ENCODE measurements at places on chromosomes 3 and 15.
A peak's percentile ranks its signal among the peaks of the same experiment; 100 is the strongest.

GRCh38 chr3:140145528-140145927 lies 210.5 kb downstream of the CLSTN2 start:
- no peak for DNase-seq

- no peak for DNase-seq
Observed at GRCh38 chr3:75042941-75043340, 428.5 kb upstream of the CNTN3 start.

DNA sequence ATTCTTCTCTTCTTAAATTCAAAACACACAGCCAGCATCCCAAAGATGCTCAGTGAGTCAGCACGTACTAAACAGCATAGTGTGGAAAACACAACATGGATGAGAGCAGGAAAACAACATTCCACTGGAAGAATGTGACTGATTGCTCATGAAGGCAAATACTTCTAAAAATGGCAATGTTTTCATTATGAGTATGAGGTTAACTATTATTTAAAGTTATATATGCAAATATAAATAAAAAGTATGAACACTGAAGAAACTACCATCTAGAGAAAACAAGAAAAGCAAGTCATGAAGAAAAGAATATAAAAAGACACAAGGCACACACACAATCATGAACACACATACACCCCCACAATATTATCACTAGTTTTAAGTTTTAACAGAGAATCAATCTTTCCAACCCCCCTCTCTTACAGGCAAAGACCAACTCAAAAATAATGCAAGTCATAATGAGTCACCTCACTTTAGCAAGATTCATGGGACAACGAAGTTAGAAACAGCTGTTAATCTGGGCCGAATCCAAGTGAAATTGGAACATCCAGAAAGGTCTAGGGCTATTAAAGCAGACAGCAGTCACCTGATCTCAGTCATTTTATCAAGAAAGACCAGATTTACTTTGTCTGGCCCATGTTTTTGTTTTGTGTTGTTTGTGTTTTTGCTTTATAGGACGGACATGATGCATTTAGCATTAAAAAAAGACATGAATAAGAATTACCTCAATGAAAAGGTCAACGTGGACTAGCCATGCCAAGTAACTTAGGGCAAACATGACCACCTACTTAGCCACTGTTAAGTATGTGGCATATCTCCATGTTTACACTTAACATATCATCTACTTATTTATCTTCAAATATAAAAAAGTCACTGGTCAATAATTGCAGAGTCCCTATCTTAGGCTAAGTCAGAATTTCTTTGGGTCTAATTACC lies 18.1 kb downstream of the GBE1 start:
- peak; percentile 98 for DNase-seq

GRCh38 chr3:169836078-169836941 lies 23.6 kb upstream of the LRRC34 start:
- DNase-seq = peak; percentile 50

DNA sequence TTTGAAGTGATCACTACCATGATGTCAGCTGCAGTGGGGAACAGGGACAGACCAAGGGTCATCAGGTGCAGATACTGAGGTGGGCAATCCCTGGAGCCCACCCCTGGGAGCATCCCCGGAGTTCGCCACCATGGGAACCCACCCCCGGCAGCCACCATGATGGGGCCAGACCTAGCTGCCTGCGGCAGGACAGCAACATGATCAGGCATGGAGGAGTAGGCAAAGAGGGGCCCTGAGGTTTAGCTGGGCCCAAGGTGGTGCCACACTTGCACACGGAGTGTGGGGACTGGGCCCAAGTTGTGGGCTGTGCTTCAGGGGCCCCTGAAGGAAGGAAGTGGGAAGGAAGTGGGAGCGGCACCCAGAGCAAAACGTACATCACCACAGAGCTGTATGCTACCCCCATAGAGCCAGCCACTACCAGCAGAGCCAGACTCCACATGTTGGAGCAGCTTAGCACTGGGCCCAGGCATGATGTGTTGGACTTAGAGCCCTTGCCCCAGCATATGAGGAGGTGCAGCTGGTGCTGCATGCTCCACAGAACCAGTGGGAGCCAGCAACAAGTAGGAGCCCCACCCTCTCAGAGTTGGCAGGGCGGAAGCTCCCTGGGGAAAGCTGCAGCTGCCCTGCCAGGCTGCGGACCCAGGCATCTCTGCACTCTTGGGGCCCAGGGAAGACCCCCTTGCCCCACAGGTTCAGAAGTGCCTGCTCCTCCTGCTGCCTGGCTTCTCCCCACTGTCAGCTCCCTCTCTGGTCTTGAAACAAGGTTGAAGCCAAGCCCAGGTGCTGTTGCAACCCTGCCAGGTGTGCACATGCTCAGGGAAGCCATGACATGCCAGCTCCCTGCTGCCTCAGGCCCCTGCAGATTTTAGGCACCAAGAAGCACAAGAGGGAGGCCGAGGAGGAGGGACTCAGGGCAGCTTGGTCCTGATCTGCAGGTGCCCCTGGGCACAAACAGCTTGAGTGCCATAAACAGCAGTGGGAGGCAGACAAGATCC lies 515.3 kb downstream of the ZBBX start:
- DNase-seq = no peak

DNA sequence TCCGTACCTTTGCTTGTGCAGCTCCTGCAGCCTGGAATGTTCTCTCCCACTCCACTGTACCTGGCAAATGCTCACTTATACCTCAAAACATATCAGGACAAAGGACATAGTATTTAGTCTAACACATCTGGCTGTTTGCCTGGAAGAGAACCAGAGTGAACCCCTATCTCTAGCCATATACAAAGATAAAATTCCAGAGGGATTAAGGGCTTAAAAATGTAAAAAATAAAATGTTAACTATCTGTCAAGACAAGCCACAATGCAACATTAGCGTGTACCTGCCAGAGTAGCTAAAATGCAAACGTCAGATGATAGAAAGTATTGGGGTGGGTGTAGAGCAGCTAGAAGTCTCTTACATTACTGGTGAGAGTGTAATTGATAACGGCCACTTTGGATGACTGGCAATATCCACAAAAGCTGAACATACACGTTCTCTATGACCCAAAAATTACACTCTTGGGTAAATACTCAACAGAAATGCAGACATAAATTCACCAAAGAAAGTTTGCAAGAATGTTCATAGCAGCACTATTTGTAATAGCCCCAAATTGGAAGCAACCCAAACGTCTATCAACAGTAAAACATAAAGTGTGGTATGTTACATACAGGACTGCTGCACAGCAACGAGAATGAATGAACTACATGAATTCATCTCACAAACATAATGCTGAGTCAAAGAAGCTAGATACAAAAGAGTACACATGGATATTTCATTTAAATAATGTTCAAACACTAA lies 18.2 kb upstream of the ADPGK start:
- DNase-seq = no peak

- DNase-seq = no peak
Observed at GRCh38 chr3:125045194-125045593, 10.6 kb downstream of the HEG1 start.

GRCh38 chr3:66480666-66481065 lies 20.2 kb downstream of the LRIG1 start:
- DNase-seq = peak; percentile 41

DNA sequence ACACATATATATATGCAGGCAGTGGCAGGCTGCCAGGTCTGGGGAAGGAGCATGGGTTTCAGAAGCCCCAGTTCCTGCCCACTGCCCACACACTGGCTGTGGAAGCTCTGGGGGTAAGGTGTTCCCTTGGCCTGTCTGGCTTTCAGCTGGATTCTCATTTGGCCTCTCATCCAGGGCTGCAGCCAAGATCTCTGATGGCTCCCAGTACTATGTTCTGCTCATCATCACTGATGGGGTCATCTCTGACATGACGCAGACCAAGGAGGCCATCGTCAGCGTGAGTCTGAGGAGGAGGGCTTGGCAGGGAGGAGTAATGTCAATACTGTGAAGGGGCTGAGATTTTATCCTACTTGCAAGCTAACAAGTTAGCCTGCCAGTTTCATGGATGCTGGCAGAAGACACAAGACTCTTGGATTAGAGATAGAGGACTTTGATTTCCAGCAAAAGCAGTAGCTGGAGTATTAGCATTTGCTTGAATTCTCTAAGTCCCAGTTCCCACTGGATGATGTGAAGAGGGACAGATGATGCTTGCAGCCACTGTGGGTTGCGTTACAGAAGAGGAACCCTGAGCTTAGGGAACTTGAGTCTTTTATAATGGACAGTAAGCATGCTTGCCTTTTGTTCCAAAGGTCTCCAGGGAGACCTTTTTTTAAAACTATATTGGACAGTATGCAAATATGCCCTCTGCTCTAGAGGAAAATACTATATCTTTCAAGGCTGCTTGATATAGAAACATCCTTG lies 5.6 kb upstream of the BRPF1 start:
- DNase-seq = no peak

- DNase-seq = no peak
Observed at GRCh38 chr15:75599401-75599800, 20.3 kb upstream of the PTPN9 start.

DNA sequence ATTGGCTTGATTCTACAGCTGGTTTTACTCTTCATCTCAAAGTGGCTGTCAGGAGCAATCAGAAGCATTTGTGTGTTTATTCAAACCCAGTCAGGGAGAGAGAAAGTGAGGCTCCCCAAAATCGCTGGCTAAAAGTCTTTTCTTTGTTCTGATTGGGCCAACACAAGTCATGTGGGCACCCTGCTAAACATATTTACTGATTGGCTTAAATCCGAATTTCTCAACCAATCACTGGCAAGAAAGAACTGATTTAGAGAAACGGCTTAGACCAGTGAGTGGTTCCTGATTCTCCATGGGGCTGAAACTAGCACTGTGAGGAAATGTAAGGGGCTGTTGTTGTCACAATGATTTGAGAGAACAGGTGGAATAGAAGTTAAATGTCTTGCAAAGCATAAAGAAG lies 98.9 kb upstream of the PDZRN3 start:
- DNase-seq = no peak

DNA sequence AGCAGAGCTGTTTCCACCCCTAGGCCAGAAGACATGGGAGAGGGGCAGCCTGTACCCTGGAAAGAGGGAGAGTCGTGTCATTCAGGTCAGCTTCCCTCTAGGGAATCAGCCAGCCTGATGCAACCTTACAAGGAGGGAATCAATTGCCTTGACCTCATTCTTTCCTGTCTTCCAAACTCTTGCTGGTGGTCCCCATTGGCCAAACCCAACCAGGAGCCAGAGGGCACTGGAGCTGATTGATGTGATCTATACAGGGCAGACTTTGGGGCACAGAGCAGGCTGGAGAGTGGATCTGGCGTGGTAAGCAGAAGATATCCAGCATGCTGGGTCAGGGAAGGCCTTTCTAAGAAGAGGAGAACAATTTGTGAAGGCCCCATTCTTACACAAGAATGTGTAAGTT lies 19.1 kb upstream of the MAGEF1 start:
- DNase-seq = no peak

GRCh38 chr3:54755756-54756155 lies 172.1 kb downstream of the LRTM1 start:
- no peak for DNase-seq

DNA sequence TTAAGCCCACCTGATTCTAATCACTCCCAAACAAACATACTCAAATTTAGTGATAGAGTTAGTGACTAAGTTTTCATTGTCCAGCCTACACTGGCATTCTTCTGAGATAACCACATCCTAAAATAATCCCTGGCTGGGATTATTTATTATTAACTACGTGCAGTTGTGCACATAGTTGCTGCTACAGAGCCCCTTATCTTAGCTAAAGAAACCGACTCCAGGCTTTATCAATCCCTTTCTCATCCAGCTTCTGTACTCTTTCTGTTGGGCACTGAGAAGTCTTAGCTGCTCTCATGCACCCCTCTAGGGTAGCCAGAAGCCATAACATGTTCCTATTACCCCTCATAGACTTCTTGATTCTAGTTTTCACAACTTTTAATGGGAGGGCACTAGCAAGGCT lies 208.7 kb downstream of the MBNL1 start:
- peak; percentile 13 for DNase-seq

DNA sequence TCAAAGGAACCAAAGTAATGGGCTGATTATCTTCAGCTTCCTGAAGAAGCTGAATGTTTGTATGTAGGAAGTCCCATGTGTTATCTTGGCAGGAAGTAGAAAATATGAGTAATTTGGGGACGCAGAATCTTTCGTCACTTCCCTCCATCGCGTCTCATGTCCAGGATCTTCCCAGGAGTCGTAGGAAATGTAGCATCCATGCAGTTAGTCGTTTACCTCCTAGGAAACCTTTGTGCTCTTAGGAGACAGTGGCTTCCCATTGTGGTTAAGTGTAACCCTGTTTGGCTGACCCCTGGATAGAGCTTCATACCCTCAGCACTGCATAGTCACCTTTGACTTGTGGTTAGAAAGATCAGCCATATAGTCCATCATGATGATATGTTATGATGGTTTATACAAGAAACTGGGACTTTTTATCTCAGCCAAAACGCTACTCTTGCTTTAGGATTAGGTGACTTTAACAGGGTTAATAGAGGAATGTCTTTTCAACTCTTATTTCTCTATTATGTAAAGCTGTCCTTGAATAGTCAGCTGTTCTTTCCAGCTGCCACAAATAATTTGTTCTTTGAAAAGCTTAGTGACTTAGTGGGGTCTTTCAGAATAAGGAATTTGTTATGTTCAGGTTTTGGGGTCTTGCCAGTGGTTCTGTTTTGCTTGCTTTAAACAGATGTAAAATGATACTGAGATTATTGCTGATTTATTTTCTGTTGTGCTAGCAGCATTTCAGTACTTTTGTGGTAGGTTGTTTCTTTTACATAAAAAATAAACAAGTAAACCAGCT lies 92.2 kb downstream of the KLHL25 start:
- DNase-seq = peak; percentile 75

DNA sequence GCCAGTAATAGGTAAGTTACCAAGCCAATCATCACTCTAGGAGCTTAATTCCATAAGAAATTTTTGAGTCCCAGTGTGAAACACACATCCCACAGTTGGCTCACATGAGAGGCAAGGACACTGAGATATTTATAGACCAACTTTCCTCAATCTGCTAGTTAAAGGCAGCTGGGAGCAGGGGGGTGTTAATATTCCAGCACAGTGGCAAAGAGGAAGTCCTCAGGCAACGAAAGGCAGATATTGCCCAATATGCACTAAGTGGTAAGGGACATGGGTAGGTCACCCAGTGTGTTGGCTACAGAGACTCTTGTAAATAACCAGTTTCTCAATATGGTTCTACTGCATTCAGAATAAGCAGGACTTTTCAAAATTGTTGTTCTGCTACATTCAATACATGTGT lies 61.0 kb downstream of the TOP2B start:
- no peak for DNase-seq

DNA sequence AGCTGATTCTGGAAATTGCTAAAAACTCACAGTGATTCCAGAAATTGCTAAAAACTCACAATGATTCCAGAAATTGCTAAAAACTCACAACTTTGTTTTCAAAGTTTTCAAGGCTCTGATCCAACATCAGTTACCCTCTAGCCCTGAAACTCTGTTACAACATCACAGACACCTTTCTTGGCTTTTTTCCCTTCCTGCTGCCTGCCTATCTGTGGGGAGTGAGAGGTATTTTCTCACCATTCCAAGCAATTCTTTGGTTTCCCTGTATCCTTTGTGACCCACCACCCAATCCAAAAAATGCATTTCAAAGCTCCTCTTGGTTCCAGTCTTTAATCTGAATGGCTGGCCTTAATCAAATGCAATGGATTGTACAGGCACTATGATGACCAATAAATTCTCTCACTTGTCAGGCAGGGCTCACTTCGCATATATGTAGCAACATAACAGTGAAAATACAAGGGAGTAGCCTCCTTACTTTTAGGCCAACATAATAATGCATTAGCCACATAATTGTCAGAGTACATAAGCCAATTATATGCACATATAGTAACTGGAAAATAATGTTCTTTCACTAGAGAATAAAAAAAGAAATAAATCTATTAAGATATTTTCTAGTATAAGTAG lies 1139.0 kb downstream of the ROBO2 start:
- DNase-seq = no peak

- no peak for DNase-seq
Observed at GRCh38 chr3:93981649-93982048, 1.7 kb downstream of the ARL13B start.

GRCh38 chr15:53658255-53658654 lies 101.2 kb downstream of the WDR72 start:
- DNase-seq = no peak
